Type B pancreatic cell (in vitro differentiated cells): ENCODE measurements at places on chromosomes 1 and 21. TPM values are rescaled to one million over a fixed set of nuclear protein-coding genes. Genes with fewer than 3 reads are reported as not detected.

Gene IFI16
- total RNA-seq, result 10.6 and 20.9 TPM in 2 replicates

Gene DYNLT5
- total RNA-seq, result 4.1 TPM in 1 of 2 replicates, not detected in the other

Gene DVL1
- total RNA-seq, result 62.8 and 63.5 TPM in 2 replicates

Gene OR11L1
- total RNA-seq, result not detected in 2 replicates

Gene UBL4B
- total RNA-seq, result 1.0 TPM in 1 of 2 replicates, not detected in the other

Gene ELK4
- total RNA-seq, result 20.9 and 27.6 TPM in 2 replicates

Gene PKP1
- total RNA-seq, result 7.6 and 30.7 TPM in 2 replicates

Gene ATXN7L2
- total RNA-seq, result 5.7 and 12.0 TPM in 2 replicates

Gene UTS2
- not detected in 2 replicates for total RNA-seq

Gene GLIS1
- 0.17 and 2.1 TPM in 2 replicates for total RNA-seq

Gene UROD
- 49.4 and 84.7 TPM in 2 replicates for total RNA-seq

Gene PLEKHN1
- total RNA-seq, result 6.4 and 16.7 TPM in 2 replicates

Gene BATF3
- total RNA-seq, result 0.55 and 0.72 TPM in 2 replicates

Gene LRRC38
- 1.0 and 2.6 TPM in 2 replicates for total RNA-seq

Gene FYB2
- total RNA-seq, result 0.76 and 1.3 TPM in 2 replicates

Gene ZNF593OS
- total RNA-seq, result not detected in 2 replicates

Gene FABP3
- 16.4 and 18.8 TPM in 2 replicates for total RNA-seq

Gene KRTAP10-11
- total RNA-seq, result not detected in 2 replicates

Gene IVL
- total RNA-seq, result 10.9 and 19.3 TPM in 2 replicates

Gene TMPRSS15
- total RNA-seq, result 0.52 and 4.1 TPM in 2 replicates

Gene RPE65
- 0.14 TPM in 1 of 2 replicates, not detected in the other for total RNA-seq

Gene PADI4
- total RNA-seq, result not detected in 2 replicates

Gene ALG14
- total RNA-seq, result 5.0 and 5.5 TPM in 2 replicates

Gene TAS1R1
- not detected in 2 replicates for total RNA-seq

Gene LAMC2
- total RNA-seq, result 14.8 and 33.5 TPM in 2 replicates

Gene KCNJ9
- not detected in 2 replicates for total RNA-seq
